Right ventricle myocardium superior (tissue), 1 donor: ENCODE measurements at places on chromosomes 5 and 9. TPM values are rescaled to one million over a fixed set of nuclear protein-coding genes. Genes with fewer than 3 reads are reported as not detected.
A peak's percentile ranks its signal among the peaks of the same experiment; 100 is the strongest.

C9orf50 gene
- total RNA-seq, result not detected

SHOC1 gene
- not detected for total RNA-seq

FOXD4 gene
- total RNA-seq, result not detected

ADAMTSL1 gene
- 0.56 TPM for total RNA-seq

PRRX2 gene
- total RNA-seq, result 0.89 TPM

GNAQ gene
- 12.2 TPM for total RNA-seq

MEGF9 gene
- 18.2 TPM for total RNA-seq

CFAP77 gene
- 2.0 TPM for total RNA-seq

PHYHD1 gene
- total RNA-seq, result 28.7 TPM

SHC3 gene
- 0.35 TPM for total RNA-seq

TMEM215 gene
- total RNA-seq, result not detected

NXNL2 gene
- not detected for total RNA-seq

DAPK1 gene
- total RNA-seq, result 5.3 TPM

FOXD4L6 gene
- total RNA-seq, result not detected

GFRA3 gene
- 0.94 TPM for total RNA-seq

ASPN gene
- 4.8 TPM for total RNA-seq

SAPCD2 gene
- 0.22 TPM for total RNA-seq

DNA sequence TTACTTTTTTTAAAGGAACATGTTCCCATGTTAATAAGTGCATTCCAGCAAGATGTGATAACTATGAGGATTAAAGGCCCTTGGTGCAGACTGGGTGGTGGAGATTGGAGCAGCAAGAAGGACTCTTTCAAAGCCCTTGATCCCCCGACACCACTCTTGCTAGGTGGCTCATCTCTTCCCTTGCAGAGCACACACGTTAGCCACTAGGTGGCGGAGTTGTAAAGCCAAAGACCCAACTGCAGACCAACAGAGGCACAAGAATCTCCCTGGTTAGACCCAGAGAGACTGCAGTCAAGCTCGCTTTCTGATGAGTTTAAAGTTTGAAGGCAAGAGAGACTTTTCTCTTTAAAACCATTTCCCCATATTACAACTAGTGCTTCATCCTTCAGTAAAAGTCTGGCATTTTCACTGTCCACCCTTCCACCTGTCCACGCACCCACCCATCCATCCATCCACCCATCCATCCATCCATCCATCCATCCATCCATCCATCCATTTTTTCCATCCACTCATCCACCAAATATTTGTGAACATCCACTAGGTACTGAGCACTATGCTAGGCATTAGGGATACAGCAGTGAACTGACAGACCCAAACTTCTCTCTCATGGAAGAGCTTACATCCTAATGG lies 226.9 kb downstream of the MSX2 start:
- no peak for DNase-seq

DNA sequence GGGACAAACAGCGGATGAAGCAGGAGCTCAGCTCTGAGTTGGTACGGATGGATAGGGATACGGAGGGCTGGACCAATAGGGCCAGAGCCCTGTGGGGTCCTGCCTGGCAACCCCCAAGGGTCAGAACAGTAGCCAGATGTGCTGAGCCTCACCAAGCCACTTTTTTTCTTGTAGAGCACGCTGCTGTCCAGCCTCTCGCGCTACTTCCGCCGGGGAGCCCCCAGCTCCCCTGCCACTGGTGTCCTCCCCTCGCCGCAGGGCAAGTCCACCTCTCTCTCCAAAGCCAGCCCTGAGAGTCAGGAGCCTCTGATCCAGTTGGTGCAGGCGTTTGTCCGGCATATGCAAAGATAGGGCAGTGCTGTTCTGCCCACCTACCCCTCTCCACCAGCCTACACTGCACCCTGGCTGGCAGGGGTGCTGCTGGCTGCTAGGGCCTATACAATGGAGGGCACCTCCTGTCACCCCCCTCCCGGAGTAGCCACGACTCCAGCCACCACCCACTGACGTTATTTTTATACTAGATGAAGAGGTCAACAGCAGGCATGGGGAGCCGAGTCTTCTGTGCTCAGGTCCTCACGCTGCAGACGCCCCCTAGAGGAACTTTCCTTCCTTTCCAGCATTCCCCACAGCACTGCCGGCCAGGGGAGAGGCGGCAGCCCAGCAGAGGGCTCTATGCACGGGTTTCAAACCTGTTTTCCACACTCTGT lies 21.6 kb downstream of the SH3GLB2 start:
- peak; percentile 71 for DNase-seq

- DNase-seq, result no peak
Observed at GRCh38 chr9:104258296-104259011, 164.3 kb downstream of the SMC2 start.

DNA sequence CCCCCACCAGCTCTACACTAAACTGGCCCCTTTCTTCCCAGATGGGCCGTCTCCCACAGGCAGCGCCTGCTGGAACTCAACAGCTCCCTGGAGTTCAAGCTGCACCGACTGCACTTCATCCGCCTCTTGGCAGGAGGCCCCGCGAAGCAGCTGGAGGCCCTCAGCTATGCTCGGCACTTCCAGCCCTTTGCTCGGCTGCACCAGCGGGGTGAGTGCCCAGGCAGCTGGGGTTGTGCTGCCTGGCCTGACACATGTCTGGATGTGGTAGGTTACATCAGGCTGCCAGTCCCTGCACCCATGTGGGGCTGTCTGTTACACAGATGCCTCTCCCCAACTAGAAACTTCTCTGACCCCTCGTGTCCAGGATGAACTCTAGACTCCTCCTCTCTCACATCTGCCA lies 9.8 kb downstream of the NHP2 start:
- peak; percentile 86 for DNase-seq

- DNase-seq, result no peak
Observed at GRCh38 chr5:151646334-151646733, 40.4 kb downstream of the SPARC start.

- no peak for DNase-seq
Observed at GRCh38 chr5:31221001-31221400, 27.5 kb downstream of the CDH6 start.

DNA sequence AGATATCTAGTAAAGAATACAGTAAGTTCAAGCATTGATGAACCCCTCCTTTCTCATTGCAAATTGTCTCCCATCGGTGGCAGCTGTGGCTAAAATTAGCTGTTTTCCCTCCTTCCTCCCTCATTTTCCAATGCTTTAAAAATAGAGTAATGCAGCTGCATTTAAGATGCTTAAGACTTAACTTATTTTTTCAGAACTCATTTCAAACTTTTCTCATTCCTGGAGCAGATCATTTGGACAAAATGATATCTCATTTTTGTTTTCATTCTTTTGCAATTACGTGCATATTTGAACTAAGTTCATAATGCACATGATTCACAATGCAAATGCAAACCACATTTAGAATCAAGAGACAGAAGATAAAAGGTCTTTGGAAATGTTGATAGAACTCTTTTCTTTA lies 14.6 kb downstream of the HSPB3 start:
- DNase-seq, result no peak

GRCh38 chr9:99490729-99491128 lies 268.6 kb downstream of the SEC61B start:
- DNase-seq, result no peak

DNA sequence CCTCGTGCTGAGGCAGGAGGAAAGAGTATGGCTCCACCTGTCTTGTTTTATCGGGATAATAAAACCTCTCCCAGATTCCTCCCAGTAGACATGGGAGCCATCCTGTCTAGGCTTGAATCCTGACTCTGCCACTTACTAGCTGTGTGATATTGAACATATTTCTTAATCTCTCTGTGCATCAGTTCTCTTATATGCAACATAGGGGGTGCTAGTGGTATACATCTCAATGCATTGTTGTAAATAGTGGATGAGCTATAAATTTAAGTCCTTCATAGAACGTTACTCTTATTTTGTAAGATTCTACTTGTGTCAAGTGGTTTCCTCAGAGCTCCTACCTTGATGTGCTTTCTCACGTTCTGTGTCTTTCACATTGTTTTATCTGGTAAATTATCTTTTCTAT lies 417.7 kb upstream of the POU5F2 start:
- DNase-seq, result no peak

DNA sequence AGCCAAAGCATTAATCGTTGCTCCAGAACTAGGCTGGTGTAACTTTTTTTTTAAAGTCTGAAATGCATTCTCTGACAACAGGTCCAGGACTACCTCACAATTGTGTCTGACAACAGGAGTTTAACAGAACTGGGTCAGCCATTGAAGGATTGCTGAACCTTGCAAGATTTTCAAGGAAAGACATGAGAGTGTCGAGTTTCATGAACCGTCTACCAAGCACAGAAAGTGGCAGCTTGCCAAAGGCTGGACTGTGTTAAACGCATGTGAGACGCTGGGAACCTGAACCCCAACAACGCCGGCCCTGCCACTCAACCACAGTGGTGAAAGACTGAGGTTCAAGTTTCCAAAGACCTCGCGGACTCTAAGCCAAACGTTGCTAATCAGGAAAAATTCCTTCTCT lies 79.1 kb downstream of the LHFPL2 start:
- peak; percentile 60 for DNase-seq

GRCh38 chr9:90830977-90831376 lies 29.4 kb downstream of the SYK start:
- DNase-seq, result no peak

- DNase-seq, result no peak
Observed at GRCh38 chr9:128634111-128634510, 22.5 kb downstream of the DYNC2I2 start.

GRCh38 chr5:180469586-180469865 lies 24.7 kb upstream of the CNOT6 start:
- DNase-seq, result no peak

DNA sequence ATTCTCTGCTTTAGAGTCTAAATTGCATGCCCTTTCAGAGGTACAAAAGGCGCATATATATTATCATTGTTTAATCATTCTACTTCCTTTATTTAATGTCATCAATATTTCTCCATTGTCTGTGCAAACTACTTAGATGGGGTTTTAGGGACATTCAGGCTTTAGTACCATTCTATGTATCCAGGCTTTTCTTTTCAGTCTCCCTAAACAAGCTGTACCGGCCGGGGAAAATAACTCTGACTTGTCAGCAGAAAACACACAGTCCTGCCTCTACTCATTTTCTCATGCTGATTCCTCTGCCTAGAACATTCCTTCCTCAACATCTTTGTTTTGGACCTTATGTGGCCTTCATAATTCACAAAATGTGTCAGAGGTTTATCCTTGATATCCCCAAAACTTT lies 392.1 kb upstream of the DAB2 start:
- no peak for DNase-seq

- peak; percentile 54 for DNase-seq
Observed at GRCh38 chr5:39072925-39073766, 1.1 kb downstream of the RICTOR start.

- no peak for DNase-seq
Observed at GRCh38 chr5:17249029-17249634, 31.7 kb downstream of the BASP1 start.
